ENCODE measurements at places on chromosomes 4 and X. TPM values are rescaled to one million over a fixed set of nuclear protein-coding genes. Genes with fewer than 3 reads are reported as not detected.

GRCh38 chr4:175422331-175422730 is 389.7 kb downstream of the GPM6A start:
- DNase-seq, result no peak

GRCh38 chrX:35150052-35150451 is 207.5 kb downstream of the FAM47B start:
- DNase-seq, result no peak

DNA sequence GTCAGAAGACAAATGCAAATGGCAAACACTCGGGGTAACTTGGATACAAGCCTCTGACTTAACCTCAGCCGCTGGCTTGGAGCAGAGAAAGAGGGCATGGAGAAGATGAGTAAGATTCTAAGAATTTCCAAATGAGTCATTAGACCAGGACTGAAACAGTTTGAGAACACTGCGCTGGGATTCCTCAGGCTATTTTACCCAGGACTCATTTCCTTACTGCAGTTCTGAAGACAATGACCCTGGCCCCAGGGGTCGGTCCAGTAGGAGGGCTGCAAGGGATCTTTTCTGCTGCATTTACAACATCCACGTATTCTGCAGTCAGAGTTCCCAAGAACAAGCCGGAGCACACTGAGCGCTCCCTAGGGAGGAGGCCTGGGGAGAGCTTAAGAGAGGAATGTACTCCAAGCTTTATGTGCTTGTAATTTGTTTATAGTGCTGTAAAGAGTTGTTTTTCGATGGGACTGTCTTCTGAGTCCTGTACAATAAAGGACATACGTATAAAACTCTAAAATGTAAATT is 27.3 kb upstream of the SORBS2 start:
- peak; percentile 41 for DNase-seq

DNA sequence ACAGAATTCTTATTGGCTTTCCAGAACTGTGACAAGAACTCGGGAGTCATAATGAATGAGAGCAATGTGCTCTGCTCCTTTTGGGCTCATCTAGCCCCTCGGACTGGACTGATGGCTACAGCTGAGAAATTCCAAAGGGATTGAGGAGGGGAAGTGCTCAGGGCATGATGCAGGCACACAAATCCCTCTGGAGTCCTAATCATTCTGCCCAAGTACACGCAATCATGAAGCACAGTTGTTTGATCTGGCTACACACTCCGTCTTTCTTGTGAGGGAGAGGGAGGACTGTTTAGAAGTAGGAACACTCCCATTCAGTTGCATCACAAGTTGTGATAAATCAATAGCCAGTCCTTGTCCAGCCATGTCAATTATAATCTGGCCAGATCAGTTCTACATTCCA is 237.5 kb downstream of the COL25A1 start:
- DNase-seq, result no peak

GRCh38 chrX:68985135-68985755 is 156.4 kb downstream of the EFNB1 start:
- no peak for DNase-seq

DNA sequence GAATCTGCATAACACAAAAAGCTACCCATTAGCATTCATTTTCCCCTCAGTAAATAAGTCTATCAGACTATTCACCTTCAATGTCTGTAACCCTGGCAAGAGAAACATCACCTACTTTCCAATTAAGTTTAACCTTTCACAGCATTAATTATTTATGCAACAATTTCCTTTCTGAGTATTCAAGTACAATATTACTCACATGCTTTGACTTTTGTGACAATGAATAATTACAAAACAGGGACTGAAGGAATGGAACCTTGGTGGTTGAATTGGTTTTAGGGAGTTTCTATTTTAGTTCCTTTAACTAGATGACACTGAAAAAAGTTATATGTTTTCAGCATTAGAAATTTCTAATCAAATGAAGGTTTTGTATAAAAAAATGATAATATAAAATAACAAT is 932.3 kb upstream of the EPHA5 start:
- no peak for DNase-seq

- DNase-seq, result no peak
Measured at GRCh38 chrX:44308869-44309268, 34.6 kb downstream of the EFHC2 start.

DNA sequence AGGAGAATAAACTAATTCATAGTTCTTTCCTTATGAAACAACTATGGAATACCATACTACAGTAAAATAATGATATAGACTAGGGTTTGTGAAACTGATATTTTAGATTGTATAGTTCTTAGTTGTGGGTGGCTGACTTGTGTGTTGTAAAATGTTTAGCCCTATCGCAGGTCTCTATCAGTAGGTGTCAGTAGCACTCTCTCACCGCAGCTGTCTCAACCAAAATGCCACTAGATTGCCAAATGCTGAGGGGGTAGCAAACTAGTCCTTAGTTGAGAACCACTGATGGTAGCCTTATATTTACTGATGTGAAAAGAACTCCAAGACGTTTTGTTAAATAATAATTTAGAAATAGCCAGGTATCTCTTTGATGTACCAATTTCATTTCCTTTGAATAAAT is 48.1 kb downstream of the RHOXF2B start:
- DNase-seq, result no peak

DNA sequence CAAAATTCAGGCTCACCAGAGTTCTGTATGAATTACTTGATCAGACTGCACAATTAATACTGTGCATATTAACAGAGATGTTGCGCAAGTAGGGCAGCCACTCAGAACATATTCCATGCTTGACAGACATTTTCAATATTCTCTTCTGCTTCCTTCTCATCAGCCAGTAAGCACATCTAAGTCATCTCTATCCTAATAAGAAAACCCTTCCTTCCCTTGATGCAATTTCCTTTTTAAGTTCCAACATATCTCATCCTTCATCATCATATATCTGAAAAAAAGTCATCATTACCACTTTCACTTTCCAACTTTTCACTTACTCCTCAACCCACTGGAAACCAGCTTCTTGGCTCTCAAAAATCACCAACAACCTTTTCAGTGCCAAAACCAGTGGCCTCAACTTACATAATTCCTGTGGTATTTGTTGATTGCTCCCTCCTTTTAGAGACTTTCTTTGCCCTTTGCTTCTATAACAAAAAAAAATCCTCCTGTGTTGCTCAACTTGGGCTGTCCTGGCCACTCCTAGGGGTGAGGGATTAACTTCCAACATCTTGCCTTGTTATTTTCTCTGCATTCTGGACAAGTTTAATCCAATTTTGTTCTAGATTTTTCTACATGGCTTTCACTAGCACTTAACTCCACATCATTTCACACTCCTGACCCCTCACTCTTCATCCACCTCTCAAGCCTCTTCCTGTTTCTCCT is 14.1 kb downstream of the MBNL3 start:
- DNase-seq, result no peak

DNA sequence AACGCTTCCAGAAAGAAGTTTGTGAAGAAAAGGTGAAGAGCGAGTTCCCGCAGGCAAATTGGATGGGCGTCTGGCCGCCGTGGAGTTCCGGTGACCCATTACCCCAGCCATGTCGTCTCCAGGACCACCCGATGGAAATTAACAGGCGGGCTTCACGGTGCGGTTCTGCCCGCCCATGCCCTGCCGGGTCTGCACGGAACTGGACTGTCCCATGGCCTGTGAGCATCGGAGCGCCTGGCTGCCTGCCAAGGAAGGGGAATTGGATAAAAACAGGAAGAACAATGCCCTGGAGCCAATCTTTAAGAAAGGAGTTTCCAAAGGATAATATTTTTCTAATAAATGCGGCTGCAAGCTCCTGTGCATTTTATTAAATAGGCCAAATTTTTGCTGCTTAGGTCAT is 319.8 kb upstream of the SLC7A11 start:
- DNase-seq, result no peak

- DNase-seq, result no peak
Measured at GRCh38 chr4:30870513-30870912, 150.3 kb downstream of the PCDH7 start.

DNA sequence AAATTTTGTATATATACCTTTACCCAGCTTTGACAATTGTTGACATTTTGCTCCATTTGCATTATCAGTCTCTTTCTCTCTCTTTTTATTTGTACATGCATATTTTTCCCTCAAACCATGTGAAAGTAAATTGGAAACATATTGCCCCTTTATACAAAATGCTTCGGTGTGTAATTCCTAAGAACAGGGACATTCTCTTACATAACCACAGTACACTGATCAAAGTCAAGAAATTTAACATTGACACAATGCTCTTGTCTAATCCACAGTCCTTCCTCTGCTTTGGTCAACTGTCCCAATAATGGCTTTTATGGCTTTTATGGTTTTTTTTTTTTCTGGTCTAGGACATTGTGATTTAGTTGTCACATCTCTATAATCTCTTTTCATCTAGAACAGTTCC is 9.5 kb upstream of the SMS start:
- no peak for DNase-seq

DNA sequence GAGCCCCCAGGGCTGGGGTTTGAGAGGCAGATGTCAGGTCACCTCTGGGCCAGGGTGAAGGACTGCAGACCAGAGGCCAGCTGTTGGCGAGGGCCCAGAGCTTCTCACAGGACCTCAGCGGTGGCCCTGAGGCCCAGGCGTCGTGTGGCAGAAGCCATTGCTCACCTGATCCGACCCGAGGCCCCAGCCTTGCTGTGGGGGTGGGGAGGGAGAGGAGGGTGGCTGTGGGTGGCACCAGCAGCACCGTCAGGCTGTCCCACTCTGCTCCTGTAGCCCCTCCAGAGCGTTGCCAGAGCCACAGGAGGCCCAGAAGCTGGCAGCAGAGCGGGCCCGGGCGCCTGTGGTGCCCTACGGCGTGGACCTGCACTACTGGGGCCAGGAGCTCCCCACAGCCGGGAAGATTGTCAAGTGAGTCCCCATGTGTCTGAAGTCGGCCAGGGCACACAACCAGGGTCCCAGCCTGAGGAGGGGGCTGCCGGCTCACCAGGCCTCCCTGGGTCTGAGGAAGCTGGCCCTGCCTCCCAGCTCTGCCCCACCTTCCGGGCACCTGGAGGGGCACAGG is 28.8 kb downstream of the UVSSA start:
- peak; percentile 70 for DNase-seq

- DNase-seq, result peak; percentile 77
Measured at GRCh38 chr4:5708449-5709206, at the start of gene EVC2. Gene EVC2 (minus strand): TSS chr4:5708559. CDS start chr4:5708513, 46 bp downstream.

DNA sequence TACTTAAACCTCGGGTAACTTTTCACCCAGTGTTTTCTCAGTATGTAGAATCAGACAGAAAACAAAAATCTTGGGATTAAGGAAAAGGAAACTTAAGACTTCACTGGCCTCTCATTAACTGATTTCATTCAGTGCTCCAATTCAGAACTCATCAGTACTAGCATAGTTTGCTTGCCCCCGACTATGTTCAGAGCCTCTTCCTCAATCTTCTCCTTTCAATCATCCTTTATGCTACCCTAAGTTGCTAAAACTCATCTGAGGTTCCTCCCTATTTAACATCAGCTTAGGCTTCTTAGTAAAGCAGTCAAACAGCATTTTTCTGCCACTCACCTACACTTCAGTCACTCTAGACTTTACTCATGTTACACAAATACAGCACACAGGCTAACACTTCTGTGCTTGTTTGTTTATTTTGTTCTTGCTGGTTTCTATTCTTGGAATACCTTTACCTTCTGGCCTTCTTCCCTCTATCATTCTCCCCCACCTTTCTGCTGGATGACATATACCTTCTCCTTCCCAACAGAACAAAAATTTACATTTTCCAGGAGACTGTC is 163.0 kb upstream of the TLL1 start:
- DNase-seq, result peak; percentile 19

DNA sequence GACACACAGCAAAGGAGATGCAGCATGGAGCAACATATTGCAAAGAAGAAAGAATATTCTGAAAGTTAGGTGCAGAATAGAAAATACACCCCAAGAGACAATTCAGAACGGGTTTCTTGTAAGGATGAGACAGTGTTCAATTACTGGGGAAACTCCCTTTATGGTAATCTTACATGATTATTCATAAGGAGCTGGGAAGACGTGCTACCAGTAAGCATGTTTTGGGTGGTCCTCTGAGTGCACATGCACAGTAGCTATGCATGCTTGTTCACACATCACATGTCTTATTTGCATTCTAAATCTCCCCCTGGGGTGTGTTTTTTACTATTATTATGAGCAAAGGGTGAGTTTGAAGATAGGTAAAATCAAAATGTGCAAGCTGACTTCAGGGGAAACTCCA is 1448.8 kb downstream of the TECRL start:
- no peak for DNase-seq

- DNase-seq, result no peak
Measured at GRCh38 chr4:76781698-76782595, 116.0 kb downstream of the SOWAHB start.

TAB3 gene
- 28.9 TPM for polyA plus RNA-seq

SPIN2B gene
- 18.9 TPM for polyA plus RNA-seq

PDZD4 gene
- polyA plus RNA-seq, result 11.4 TPM

SMAD1 gene
- polyA plus RNA-seq, result 54.5 TPM

TMEM47 gene
- polyA plus RNA-seq, result 32.5 TPM

Data from left lung (tissue), 14 donors.